ENCODE measurements at places on chromosomes 2 and 18.

DNA sequence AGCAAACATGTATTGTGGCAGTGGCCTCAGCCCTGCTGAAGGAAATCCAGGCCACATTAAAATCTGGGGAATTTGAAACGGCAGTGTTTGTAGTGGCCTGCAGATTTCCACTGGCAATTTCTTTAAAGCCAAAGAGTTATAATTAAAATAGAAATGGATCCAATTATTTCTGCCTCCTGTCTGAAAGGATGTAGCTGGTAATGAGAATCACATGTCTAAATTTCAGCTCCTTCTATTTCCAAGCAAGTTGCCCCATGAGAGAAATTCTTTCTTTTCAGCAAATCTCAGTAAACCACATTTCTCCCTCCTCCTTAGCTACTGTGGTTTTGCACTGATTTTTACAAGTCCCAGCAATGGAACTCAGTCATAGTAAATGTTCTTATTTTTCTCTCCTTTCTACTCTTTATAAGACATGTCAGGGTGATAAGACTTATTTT is 55.4 kb upstream of the ZNF396 start:
- DNase-seq: no peak

- no peak for DNase-seq
Observed at GRCh38 chr18:9468998-9469397, 6.3 kb upstream of the RALBP1 start.

- no peak for DNase-seq
Observed at GRCh38 chr2:150538651-150539201, 51.3 kb upstream of the RND3 start.

DNA sequence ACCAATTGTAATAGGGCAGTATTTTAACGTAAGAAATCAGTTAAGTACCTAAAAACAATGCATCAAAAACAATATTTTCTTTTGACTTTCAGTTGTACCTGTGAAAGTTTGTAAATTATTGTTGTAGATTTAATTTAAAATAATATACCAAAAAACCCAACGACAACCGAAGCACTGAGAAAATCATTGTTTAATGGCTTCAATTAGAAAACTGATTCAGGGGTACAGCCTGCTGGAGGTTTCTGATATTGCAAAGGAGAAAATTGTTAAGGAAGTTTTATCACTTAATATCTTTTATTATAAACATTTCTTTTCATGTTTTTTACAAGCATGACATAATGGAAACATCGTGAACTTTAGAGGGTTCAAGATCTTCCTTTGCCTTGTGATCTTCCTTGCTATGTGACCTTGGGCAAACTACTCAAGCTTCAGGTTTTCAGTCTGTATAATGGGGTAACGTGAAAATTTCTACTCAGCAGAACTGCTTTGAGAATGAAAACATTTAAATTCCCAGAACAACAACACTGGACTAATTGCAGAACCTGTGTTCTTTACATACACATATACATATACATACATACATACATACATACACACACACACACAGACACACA is 76.3 kb upstream of the GLS start:
- DNase-seq: no peak

- DNase-seq: no peak
Observed at GRCh38 chr18:25834061-25834460, 256.4 kb downstream of the SS18 start.

GRCh38 chr2:143162997-143163396 is 33.8 kb downstream of the ARHGAP15 start:
- DNase-seq: no peak

- DNase-seq: no peak
Observed at GRCh38 chr2:84854850-84855249, 26.0 kb downstream of the TRABD2A start.

GRCh38 chr2:74119339-74119738 is 28.4 kb downstream of the BOLA3 start:
- no peak for DNase-seq

- DNase-seq: no peak
Observed at GRCh38 chr2:224885836-224886547, 156.3 kb downstream of the DOCK10 start.
